ENCODE measurements at places on chromosomes 3 and 15. TPM values are rescaled to one million over a fixed set of nuclear protein-coding genes. Genes with fewer than 3 reads are reported as not detected.

The DLEC1 gene
- total RNA-seq = not detected

- no peak for DNase-seq
Measured at GRCh38 chr15:25170113-25170731, 215.4 kb downstream of the SNRPN start.

GRCh38 chr3:5298453-5298852 is 110.9 kb downstream of the EDEM1 start:
- DNase-seq = no peak

GRCh38 chr3:81161851-81162250 is 599.6 kb downstream of the GBE1 start:
- DNase-seq = no peak

The GOLGA8A gene
- 4.7 TPM for total RNA-seq

DNA sequence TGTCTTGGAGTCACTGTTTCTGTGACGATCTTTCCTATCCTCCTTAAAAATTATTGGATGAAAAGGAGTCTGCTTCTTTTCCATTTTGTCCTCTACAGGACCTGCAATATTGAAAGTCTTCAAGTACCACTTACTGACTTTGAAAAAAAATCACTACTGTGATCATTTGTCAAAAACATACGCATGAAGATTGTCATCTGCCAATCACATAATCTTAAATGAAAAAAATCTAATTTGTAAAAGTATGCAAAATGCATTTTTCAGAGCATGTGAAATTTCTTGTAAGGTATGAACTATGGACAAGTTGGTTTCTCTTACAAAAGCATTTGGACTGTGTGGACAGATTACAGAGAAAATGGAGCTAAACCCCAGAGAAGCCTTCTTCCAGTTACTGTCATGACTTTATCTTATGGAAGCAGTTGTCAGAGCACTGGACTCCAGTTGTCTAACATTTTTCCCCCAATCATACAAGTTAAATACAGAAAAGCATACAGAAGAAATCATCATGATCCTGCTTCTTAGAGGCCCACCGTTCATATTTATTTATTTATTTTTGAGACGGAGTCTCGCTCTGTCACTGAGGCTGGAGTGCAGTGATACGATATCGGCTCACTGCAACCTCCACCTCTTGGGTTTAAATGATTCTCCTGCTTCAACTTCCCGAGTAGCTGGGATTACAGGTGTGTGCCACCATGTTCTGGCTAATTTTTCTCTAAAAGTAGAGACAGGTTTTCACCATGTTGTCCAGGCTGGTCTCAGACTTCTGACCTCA is 3.4 kb upstream of the PXK start:
- no peak for DNase-seq

The VILL gene
- 2.3 TPM for total RNA-seq

The SERPINI2 gene
- not detected for total RNA-seq

- DNase-seq = no peak
Measured at GRCh38 chr15:25535866-25536265, 97.0 kb upstream of the UBE3A start.

DNA sequence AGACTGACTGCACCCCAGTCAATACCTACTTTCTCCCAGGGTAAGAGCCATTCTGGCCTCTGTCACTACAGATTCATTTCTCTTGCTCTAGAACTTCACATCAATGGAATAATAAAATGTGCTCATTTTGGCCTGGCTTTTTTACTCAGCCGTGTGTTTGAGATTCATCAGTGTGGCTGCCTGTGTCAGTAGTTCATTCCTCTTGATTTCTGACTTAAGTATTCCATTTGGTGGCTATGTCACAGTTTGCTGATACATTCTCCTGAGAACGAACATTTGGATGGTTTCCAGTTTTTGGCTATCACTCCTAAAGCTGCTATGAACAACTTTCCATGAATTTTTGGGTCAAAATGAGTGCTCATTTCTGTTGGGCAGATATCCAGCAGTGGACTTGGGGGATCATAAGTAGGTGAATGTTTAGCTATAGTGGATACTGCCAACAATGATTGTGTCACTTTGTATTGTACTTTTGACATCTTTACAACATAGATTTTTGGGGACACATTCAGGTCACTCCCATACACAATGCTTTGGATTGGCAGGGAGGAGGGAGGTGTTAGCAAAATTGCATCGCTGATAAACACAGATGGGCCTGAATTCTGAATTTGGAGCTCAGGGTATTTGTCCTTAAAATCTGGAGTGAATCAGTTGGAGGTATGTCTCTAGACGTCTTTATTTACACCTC is 19.8 kb upstream of the FAM107A start:
- DNase-seq = no peak

The CCK gene
- total RNA-seq = not detected

The SMCO1 gene
- not detected for total RNA-seq

- no peak for DNase-seq
Measured at GRCh38 chr3:193825617-193826016, 232.6 kb downstream of the OPA1 start.

The IGSF11 gene
- total RNA-seq = not detected

DNA sequence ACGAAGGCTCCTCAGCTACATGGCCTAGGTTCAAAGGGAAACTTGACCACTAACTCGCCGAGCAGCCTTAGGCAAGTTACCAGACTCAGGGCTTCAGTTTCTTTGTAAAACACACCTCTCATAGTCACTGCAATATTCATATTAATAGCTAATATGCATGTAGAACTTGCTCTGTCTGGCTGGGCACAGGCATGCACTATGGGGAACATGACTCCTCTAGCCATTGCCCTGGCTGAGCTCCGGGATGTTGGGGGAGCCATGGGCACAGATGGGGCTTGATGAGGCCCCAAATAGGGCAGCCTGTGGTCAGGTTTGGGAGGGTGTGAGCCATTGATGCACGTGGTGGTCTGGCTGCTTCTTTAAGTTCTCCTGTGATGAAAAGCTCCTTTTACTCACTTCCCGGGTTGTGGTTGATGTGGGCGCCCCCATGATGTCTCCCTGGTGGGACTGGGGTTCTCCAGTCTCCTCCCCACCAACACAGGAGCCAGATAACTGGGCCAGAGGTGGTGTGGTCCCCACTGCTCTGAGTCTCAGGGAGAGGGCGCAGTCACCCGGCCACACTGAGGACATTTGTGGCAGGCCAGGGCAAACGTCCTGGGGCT is 29.4 kb upstream of the DUSP7 start:
- DNase-seq = no peak

The BSN gene
- total RNA-seq = under 0.01 TPM

The ARHGAP31 gene
- 7.5 TPM for total RNA-seq

- DNase-seq = no peak
Measured at GRCh38 chr3:130341882-130342281, 3.6 kb upstream of the COL6A5 start.

The RPP25 gene
- under 0.01 TPM for total RNA-seq

The FOXB1 gene
- total RNA-seq = not detected

The CFAP100 gene
- total RNA-seq = not detected

- no peak for DNase-seq
Measured at GRCh38 chr15:94238539-94239118, 7.3 kb downstream of the MCTP2 start.

The NECTIN3 gene
- total RNA-seq = 182 TPM

DNA sequence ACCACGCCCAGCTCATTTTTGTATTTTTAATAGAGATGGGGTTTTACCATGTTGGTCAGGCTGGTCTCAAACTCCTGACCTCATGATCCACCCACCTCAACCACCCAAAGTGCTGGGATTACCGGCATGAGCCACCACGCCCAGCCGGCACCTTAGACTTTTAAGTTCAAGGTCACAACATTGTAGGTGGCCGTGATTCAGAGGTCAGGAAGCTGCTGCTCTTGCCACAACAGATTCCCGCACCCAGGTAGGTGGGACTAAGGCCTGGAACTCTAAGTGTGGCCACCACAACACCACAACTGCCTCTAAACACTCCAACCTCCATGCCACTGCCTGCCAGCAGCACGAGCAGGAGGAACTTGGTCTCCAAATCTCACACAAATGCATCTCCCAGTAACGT is 196.8 kb downstream of the STT3B start:
- no peak for DNase-seq

The PCSK6 gene
- total RNA-seq = not detected

GRCh38 chr3:180199417-180199995 is 162.8 kb upstream of the PEX5L start:
- DNase-seq = no peak

GRCh38 chr3:46406788-46407611 is at the start of the genes CCR5AS and CCRL2:
CCR5AS (minus strand) TSS chr3:46407066.
CCRL2 (plus strand) TSS chr3:46407259; CDS start chr3:46408080, 821 bp downstream.
- peak; percentile 69 for DNase-seq

- no peak for DNase-seq
Measured at GRCh38 chr3:12014613-12015012, 10.4 kb downstream of the SYN2 start.

DNA sequence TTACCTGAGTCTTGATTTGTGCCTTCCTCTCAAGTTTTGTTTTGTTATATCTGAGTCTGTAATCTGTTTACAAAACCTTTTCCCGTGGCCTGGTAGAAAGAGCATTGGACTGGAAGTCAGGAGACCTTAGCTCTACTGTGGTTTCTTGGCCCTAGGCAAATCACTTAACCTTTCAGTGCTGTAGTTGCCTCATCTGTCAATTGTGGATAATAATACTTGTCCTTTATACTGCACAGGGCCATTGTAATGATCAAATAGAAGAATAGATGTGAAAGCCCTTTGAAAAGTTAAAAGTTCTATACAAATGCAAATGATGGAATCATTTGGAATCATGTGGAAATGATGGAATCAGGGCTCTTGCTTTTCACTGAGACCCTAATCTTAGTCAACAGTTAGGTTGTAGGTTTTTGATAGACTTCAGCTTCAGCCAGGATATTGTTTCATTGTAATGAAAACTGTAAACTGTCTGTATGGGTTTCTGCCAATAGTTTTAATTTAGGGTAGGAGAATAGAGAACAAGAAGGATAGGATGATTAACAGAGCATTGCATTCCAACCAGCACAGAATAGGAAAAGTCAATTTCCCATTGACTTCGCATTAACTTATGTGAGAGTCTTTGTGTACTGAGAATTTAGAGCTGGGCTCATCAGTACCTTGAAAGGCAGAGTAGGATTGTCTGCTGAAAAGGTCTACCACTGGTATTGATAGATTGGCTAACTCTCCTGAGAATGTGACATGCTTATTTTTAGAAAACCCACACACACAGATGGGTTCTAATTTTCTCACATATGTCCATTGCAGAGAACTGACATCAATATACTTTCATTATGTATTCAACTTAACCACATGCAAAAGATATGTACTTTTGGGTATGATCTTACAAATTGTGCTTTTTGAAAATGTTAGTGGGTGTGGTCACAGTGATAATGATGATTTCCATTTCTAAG is 21.8 kb downstream of the MAP2K5 start:
- DNase-seq = no peak

The FGF12 gene
- total RNA-seq = not detected

GRCh38 chr3:86563400-86563970 is 427.5 kb downstream of the VGLL3 start:
- peak; percentile 47 for DNase-seq

GRCh38 chr3:138230525-138230924 is 43.4 kb downstream of the ARMC8 start:
- DNase-seq = peak; percentile 69

The SAMD7 gene
- total RNA-seq = not detected

All from IMR-90 (cell line).